ENCODE measurements at places on chromosomes 2 and 18. TPM values are rescaled to one million over a fixed set of nuclear protein-coding genes. Genes with fewer than 3 reads are reported as not detected.

The HJURP gene
- 0.37 TPM for total RNA-seq

The MRPL30 gene
- 37.8 TPM for total RNA-seq

GRCh38 chr2:207223051-207223450, 57.3 kb upstream of the KLF7 start:
- no peak for DNase-seq

The BARD1 gene
- total RNA-seq, result 15.7 TPM

- no peak for DNase-seq
Observed at GRCh38 chr2:226733189-226733858, 66.3 kb downstream of the IRS1 start.

The G6PC2 gene
- total RNA-seq, result not detected

The LHCGR gene
- not detected for total RNA-seq

DNA sequence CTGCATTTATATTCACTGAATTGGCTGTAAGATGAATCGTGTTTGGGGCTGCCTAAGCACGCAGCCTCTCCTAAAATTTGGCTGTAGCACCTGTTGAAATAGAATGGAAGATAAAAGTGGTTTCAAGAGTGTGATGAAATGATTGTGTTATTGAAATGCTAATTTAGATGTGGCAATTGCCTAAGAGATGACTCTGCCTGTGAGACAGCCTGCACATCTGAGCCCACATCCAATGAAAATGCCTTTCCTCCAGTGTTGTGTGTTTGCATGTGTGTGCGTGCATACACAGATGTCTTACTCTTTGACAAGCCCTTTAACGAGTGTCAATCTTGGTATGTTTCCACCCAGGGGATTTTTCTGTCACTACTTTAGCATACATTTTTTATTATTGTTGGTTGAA, 346.9 kb downstream of the MEIS1 start:
- no peak for DNase-seq

DNA sequence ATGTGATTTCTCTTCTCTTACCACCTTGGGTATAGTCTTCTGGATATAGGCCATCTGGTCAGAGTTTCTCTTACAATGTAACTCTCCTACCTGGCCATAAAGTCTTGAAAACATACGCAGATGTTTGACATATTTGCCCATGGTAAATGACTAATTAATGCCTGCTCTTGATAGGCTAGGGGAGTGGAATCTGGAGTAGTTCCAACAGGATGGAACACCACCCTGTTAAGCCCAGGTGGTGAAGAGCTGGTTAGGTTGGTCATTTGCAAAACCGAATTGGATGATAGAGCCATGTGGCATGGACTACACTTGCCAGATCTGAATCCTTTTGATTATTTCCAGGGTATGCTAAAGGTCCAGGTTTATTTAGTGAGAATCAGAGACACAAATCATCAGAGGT, 36.5 kb downstream of the HADHB start:
- DNase-seq, result no peak

DNA sequence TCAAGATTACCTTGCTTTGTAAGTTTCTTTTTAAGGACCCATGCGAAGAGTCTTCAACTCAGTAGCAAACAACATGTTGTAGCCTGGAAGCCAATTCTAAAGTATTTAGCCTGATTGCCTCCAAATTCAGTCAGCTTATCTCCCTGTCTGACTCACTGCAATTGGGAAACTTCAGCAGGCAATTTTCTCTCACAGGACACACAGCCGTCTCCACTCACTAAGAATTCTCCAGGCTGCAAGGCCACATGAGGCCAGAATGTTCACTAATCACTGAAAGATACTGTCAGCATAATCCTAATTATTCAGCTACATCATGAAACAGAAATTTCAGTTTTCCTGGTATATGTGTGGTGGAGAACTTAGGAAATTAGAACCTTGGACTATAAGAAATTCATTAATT, 78.1 kb upstream of the PDE1A start:
- DNase-seq, result peak; percentile 61

DNA sequence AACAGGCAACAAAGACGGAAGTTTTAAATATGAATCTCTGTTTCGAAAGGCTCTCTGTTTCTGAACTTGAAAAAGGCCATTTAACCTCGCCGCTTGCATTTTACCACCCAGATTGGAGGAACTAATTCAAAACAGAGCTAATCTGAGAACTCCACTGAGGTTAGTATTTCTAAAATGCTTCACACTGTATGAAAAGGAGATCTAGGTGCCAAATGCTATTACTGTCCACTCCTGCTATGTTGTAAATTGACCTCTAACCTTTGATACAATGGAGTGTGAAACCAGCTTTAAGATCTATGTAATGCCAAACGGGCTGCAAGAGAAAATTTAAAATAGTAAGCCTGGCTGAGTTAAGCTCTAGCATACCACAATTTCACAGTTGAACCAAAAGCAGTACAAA, 364.5 kb downstream of the IRS1 start:
- no peak for DNase-seq

The ZNF142 gene
- 13.6 TPM for total RNA-seq

DNA sequence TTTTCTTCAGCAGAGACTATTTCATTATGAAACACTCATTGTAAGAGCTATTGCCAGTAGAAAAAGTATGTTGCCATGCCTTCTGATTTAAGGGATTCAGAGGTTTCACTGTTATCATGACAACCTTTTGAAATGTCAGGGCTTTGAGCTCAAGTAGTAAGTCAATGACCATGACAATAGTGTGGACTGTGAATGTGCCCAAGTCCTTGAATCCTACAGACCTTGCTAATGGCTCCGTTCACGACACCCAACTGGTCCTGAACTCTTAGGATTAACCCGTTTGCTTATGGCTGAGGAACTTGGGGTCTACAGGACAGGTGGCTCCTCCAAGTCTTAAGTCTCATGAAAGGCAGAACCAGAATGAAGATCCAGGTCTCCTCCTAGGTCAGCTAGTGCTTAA, 17.6 kb upstream of the KIDINS220 start:
- DNase-seq, result no peak

DNA sequence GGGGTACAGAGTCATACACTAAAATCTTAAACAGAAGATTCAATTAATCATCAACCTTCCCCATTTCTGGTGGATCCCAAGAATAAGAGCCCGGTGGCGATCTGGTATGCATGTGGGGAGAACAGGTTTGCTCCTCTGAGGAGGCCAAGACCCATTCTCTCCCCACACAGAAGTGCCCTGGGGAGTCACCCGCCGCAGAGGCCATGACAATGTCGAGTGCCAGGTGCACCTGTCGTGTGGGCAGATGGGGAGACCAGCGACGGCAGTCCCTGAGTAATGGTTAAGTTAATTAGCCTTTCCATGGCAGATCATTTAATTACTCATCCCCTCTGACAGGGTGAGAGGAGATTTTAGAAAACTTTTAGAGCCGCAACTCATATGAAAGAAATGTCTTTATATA, 345.0 kb downstream of the NCKAP5 start:
- no peak for DNase-seq

DNA sequence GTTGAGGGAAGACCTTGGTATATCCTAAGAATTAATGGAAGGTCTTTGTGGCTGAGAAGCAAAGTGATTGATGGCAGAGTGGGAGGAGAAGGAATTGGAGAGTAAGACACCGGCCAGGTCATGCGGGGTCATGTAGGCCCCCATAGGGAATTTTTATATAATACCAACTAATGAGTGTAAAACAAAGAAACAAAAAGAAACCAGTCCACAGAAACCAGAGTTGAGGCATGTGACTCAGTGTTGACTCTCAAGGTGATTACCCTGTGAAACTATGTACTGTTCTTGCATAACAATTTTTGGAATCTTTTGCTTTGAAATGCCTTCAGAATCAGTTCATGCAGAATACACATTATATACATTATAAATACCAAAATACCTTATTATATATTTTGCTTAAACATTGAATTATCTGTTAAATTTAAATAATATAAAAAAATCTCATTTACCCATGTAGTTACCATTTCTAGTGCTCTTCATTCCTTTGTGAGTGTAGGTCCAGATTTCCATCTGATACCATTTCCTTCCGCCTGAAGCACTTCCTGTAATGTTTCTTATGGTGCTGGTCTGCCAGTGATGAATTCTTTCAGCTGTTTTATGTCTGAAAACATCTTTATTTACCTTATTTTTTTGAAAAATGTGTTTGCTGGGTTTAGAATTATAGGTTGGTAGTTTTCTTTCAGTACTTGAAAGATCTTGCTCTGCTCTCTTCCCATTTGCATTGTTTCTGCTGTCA, 8.6 kb downstream of the CLIP4 start:
- DNase-seq, result no peak

- DNase-seq, result no peak
Observed at GRCh38 chr2:170578606-170579005, 136.5 kb upstream of the SP5 start.

DNA sequence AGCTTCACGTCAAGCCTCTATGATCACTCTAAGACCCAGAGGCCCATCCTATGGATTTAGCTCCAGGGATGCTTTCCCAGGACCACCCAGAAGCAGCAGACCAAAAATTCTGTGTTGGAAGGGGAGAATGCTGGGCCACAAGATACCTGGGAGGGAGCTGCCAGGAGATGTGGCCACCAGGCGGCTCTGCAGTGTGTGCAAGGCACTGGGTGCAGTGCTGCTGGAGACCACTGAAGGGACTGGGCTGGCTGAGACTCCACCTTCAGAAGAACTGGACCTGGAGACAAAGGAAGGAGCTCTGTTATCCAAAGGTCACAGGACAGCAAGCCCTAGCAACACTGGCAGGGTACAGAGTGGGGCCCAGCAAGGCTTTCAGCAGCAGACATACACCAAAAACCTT, 34.0 kb downstream of the KANSL3 start:
- DNase-seq, result no peak

The TTN gene
- 1,330 TPM for total RNA-seq

The FSHR gene
- total RNA-seq, result 1.1 TPM

DNA sequence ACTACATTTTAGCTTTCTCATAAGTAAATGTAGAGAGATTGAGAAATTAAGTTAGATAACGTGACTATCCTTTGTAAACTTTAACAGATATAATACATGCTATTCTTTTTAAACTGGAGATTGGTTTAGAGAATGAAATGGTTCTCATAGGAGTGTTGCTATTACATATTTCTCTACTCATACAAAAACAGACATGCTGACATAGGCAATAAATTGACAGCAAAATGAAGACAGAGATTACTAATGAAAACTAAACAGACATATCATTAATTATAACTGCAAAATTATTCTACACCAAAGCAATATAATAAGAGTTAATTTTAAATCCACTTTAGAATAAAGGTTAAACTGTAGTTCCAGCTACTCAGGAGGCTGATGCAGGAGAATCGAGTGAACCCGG, 227.6 kb downstream of the CBLN2 start:
- DNase-seq, result no peak

GRCh38 chr2:146806364-146807005, 1038.3 kb upstream of the ACVR2A start:
- DNase-seq, result no peak

The PPP1R1C gene
- total RNA-seq, result 5.4 TPM

The KLHL29 gene
- 2.0 TPM for total RNA-seq

DNA sequence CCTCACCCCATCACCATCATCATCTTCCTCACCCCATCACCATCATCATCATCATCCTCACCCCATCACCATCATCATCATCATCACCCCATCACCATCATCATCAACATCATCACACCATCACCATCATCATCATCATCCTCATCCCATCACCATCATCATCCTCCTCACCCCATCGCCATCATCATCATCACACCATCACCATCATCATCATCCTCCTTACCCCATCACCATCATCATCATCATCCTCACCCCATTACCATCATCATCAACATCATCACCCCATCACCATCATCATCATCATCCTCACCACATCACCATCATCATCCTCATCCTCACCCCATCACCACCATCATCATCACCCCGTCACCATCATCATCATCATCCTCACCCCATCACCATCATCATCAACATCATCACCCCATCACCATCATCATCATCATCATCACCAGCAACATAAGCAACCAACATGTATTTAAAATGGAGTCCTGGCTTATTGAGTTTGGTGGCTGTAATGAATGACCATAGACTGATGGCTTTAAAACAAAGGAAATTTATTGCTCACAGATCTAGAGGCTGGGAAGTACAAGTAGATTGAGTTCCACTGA, 150.0 kb downstream of the DNER start:
- no peak for DNase-seq

The UGT1A8 gene
- total RNA-seq, result not detected

- no peak for DNase-seq
Observed at GRCh38 chr2:134668821-134669220, 50.0 kb downstream of the TMEM163 start.

- DNase-seq, result no peak
Observed at GRCh38 chr2:43075811-43076585, 150.4 kb downstream of the ZFP36L2 start.

DNA sequence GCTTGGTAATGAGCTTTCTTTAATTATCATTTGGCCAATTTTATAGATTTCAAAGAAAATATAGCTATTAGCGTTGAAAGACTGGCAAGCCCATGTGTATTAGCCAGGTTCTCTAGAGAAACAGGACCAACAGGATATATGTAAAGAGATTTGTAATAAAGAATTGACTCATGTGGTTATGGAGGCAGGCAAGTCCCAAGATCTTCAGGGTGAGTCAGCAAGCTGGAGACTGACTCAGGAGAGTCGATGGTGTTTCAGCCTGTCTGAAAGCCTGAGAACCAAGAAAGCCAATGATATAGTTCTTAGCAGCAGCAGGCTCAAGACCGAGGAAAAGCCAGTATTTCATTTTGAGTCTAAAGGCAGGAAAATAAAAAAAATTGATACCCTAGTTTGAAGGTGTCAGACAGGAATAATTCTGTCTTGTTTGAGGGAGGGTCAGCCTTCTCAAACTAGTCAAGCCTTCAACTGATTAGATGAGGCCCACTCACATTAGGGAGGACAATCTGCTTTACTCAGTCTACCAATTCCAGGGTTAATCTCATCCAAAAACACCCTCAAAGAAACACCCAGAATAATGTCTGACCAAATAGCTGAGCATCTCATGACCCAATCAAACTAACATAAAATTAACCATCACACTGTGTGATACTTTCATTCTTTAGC, 78.3 kb upstream of the CRIM1 start:
- DNase-seq, result no peak

DNA sequence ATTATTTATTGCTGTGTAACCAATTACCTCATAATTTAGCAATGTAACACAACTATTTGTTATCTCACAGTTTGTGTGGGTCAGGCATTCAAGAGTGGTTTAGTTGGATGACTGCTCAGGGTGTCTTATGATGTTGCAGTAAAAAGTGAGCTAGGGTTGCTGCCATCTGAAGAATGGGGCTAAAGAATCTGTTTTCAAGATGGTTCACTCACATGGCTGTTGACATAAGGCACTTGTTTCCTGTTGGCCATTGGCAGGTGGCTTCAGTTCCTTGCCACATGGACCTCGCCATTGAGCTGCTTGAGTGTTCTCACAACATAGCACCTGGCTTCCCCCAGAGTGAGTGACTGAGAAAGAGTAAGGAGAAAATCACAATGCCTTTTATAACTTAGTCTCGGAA, 123.2 kb downstream of the TMEM17 start:
- no peak for DNase-seq

Data from right atrium auricular region (tissue), 2 donors.